ENCODE measurements at places on chromosomes 1 and 21.

DNA sequence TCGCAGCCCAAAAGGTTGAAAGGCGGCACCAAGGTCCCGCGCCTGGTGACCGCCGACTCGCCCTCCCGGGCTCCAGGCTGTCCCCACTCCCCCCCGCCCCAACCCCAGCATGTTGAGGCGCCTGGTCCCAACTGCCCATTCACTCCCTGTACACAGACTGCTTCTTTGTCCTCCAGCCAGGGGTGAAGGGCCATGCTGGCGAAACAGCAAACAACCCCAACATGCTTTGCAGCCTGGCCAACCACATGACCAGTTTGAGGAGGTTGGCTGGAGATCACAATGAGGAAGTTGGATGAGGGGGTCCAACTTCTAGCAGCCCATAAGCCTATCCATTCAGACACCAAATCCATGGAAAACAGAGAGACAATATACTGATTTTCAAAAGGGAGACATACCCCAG is 13.5 kb downstream of the PDE9A start:
- DNase-seq, result no peak

DNA sequence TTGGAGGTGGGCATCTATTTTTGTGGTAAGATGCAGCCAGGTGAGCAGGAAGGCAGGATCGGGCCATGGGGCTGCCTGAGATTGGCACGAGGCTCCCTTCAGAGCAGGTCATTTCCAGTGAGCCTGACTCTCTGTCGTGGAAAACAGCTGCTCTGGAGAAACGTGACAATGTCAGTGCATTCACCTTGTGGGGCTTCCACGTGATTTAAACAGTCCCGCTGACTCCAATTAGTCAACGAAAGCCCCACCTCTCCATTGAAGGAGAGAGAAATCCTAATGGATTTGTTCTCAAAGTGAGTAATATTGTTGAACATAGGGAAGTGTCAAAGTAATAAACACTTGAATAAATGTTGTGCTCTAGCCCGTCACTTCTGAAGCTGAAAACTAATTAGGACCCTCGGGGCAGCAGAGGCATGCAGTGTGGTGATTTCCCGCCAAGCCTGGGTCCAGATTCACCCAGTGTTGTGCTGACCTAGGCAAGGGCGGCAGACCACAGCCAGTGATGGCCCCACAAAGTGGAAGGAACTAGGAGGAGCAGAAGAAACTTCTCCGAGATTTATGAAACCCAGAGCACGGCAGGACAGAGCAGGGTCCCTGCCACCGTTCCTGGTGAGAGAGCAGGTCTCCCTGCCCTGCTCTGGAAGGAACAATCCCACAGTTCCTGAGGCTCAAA is 172.5 kb upstream of the C1orf174 start:
- DNase-seq, result no peak

- DNase-seq, result no peak
These were observed 70.3 kb upstream of the RGL1 start for GRCh38 chr1:183734543-183735036.

DNA sequence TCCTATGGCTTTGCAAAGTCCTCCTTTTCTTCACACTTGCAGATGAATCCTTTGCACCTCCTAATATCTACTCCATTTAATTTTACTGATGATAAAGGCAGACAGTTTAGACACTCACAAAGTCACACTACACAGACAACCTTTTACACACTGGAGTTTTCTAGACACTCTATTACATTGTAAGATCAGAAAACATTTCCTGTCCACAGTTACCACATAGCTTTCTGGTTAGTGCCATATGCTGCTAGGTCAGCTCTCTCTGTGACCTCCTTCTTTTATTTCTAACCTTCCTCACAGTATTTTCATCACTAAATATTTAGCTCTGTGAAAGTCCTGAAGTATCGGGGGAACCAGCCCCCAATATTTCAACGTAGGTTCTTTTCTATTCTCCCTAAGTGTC is 5.1 kb downstream of the SH2D1B start:
- DNase-seq, result no peak

- no peak for DNase-seq
These were observed 50.1 kb downstream of the RPS6KA1 start for GRCh38 chr1:26579681-26580111.

- no peak for DNase-seq
These were observed at the start of gene KLHDC8A for GRCh38 chr1:205356440-205357139. KLHDC8A (minus strand) TSS chr1:205356922; CDS start chr1:205343604, 13,318 bp downstream.

All from coronary artery (tissue), 2 donors.